Lung microvascular endothelial cell (primary cell): ENCODE measurements at places on chromosomes 11 and 22. TPM values are rescaled to one million over a fixed set of nuclear protein-coding genes. Genes with fewer than 3 reads are reported as not detected.

- DNase-seq, result peak; percentile 84
These were observed 66.8 kb downstream of the LARGE1 start for GRCh38 chr22:33853200-33854097.

GRCh38 chr11:8060801-8061554, 20.0 kb upstream of the TUB start:
- DNase-seq, result no peak

DNA sequence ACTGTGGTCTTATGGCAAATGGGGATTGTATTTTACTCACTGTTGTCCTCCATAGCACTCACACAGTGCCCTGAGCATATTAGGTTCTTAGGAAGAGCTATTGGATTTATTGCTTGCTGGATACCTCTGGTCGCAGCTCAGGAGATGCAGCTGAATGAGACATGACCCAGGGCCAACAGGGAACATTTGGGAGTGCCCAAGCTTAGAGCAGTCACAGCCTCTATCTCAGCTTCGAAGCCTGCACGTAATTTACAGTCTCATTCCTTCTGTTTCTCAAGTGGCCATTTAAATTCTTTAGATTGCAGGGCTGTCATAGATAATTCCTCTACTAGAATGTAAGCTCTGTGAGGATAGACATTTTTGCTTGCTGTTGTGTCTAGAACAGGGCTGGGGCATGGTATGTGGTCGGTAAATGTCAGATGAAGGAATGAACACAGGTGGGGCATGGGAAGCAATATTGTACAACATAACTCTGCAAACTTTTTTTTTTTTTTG, 192.8 kb downstream of the GRIK4 start:
- no peak for DNase-seq

GRCh38 chr11:40281052-40281580, 1178.3 kb downstream of the LRRC4C start:
- DNase-seq, result no peak

- no peak for DNase-seq
These were observed 648.2 kb downstream of the FAM181B start for GRCh38 chr11:82085493-82085892.

DNA sequence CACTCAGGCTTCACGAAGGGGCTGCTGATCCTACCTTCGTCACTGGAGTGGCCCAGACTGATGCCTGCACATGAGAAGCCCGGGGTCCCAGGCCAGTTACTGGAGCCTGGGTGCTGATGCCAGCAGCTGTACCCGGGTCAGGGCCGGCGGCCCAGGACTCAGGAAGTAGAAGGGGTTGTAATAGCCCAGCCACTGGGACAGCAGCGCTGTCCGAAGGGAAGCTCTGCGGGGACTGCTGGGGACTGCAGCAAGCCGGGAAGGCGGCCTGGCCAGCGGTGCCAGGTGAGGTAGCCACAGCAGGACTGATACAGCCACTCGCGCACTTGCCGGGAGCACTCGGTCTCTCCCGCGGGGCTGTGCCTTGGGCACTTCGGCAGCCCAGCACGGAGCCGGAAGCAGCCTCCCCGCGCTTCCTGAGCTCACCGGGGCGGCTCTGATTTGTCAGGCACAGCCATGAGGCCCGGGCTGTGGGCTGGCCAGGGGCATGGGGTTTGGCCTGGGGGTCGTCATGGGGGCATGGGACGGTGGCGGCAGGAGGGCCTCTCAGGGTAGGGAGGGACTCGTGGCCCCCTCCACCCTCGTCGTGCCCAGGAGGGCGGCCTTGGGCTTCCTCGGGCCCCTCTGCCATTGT, 13.9 kb upstream of the OR8K1 start:
- DNase-seq, result no peak

- DNase-seq, result no peak
These were observed 2.3 kb upstream of the FXYD2 start for GRCh38 chr11:117826832-117827231.

DNA sequence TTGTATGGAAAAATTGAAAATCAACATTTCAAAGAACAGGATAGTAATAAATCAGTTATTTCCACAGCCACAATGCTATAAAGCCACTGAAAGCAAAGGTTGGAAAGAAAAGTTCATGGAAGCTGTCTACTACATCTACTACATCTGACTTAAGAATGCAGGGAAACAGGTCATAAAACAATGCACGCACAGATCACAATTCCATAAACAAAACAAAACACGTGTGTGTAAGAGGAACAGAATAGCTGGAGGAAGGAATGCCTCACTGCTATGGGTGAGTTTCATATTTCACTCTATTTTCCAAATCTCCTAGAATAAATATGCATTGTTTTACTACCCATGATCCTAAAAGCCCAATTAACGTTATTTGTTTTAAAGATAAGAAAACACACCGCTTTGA, 66.3 kb downstream of the NCAPD3 start:
- peak; percentile 33 for DNase-seq

GRCh38 chr11:6719576-6719975, 36.4 kb upstream of the MRPL17 start:
- peak; percentile 46 for DNase-seq

- no peak for DNase-seq
These were observed 749.5 kb upstream of the CCDC90B start for GRCh38 chr11:84035645-84036044.

DNA sequence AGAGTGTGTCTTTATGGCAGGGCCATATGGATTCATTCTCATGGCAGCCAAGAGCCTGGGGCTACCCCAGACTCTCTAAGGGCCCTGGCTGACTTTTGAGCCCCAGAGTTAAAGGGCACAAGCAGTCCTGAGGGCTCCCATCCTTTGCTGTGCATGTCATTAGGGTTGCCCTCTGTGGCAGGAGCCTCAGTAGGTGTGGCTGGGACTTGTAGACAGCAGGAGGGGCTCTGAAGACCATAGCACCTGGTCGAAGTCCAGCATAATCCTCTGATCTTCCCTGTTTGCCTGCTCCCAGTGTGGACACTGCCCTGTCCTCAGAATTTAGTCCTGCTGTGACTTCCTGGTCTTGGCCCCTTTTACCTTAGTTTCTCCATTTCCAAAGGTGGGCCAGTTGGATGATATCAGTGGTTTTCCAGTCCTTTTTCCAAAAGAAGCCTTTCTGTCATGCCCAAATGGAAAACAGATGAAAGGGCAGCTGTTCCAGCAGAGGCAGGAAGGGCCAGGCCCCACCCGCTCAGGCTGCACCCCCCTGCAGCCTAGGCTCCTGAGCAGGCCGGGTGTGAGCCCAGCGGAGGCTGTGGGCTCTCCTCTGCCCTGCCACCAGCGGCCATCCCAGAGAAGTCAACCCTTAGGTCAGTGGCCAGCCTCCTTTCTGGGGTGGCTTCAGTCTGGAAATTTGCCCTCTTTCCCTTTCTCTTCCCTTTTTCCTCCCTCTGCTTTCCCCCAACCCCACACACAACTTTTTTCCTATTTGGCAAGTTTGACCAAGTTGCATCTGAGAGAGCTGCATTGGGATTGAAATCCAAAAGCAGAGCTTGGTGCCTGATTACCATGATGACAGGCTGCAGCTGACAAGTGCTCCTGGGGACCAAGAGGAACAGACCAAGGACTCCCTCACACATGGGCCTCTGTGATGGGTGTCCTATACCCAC, 32.8 kb upstream of the SUSD2 start:
- DNase-seq, result peak; percentile 13

DNA sequence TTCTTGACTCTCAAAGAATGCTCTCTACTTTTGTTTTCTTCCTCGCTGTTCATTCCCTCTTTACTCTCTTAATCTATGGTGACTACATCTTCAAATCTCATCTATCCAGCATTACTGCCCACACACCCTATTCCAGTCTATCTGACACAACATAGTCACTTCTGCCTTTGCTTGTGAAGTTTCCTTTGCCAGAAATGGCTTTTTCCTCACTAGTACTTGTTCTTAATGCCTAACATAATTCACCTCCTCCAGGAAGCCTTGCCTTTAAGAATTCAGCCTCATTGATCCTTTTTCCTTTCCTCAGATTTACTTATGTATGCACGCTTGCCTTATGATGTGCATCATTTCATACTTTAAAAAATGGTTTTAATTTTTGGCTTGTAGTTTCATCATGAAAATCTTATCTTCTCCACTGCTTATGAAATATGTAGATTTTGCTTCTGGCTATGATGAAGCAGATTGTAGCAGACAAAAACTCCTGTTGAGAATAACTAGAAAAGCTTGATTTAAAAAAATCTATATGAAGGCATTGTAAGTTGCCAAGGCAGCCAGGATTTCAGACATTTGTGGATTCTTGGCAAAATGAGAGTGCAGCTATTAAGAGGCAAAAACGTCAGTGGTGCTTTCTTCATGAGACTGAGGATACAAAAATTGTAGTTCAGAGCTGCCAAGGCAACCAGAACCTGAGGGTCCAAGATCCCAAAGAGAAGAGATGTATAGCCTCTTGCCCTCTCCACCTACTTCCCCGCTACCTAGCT, 31.8 kb downstream of the RNF169 start:
- DNase-seq, result no peak

GRCh38 chr22:37925330-37925729, 19.2 kb downstream of the MICALL1 start:
- DNase-seq, result no peak

DNA sequence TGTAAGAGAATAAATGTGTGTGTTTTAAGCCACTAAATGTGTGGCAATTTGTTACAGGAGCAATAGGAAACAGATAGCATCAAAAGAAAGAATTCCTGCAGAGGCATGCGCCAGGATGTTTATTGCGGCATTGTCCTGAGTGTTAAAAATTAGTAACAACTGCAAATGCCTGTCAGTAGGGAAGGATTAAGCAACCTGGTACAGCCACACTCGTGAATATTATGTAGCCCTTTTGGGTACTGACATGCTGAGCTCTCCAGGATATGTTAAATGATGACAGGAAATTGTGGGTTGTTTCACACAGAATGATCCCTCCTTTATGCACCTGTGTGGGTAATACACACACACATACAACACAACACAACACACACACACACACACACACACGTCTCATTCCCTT, 69.7 kb upstream of the MYOD1 start:
- DNase-seq, result peak; percentile 17

DNA sequence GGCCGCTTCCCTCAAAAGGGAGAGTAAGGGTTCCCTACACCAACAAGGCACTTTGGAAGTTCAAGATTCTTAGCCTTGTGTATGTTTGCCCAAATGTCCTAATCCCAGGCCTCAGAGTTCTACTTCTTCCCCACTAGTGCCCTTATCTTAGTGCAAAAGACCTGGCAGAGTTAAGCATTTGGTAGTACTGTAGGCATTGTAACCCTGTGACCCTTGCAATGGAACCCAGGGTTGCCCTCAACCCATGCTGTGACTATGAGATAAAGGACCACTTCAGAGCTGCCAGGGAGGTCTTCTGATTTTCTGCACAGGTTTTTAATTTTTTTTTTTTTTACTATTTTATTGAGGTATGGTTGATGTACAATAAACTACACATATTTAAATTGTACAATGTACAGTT, 65.1 kb downstream of the C11orf65 start:
- DNase-seq, result no peak

- DNase-seq, result no peak
These were observed 22.8 kb downstream of the LARGE1 start for GRCh38 chr22:33897448-33897835.

GRCh38 chr22:50061824-50062355, 3.8 kb upstream of the TTLL8 start:
- DNase-seq, result no peak

- DNase-seq, result no peak
These were observed 98.4 kb upstream of the PARVA start for GRCh38 chr11:12278766-12279671.

GRCh38 chr11:29336727-29337575, 679.9 kb downstream of the KCNA4 start:
- no peak for DNase-seq

- no peak for DNase-seq
These were observed 26.5 kb downstream of the TMEM45B start for GRCh38 chr11:129842138-129842537.

- no peak for DNase-seq
These were observed 14.3 kb downstream of the MYO7A start for GRCh38 chr11:77142091-77142975.

DNA sequence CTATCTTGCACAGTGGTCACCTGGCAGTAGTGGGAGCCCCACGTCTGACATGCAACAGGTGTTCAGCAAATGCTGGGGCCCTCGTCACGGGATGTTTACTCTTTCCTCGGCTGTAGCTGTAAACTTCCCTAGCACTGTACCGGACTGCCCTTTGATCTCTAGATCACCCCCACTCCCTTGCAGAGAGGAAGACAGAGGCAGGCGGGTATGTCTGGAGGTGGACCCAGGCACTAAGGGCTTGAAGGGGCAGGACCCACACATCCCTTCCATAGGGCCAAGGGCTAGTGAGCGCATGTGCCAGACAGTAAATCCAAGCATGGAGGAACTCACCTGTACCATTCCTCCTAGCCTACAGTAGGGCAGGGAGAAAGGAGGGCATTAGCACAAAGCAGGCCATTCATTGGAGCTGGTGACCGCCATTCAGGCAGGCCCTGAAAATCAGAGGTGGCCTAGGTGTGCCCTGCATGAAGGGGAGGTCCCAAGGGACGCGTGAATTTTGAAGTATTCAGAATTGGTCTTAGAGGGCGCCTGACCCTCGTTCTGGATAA, 1.9 kb upstream of the SMTN start:
- DNase-seq, result no peak

GRCh38 chr22:27613099-27614005, 188.2 kb downstream of the MN1 start:
- DNase-seq, result no peak

DNA sequence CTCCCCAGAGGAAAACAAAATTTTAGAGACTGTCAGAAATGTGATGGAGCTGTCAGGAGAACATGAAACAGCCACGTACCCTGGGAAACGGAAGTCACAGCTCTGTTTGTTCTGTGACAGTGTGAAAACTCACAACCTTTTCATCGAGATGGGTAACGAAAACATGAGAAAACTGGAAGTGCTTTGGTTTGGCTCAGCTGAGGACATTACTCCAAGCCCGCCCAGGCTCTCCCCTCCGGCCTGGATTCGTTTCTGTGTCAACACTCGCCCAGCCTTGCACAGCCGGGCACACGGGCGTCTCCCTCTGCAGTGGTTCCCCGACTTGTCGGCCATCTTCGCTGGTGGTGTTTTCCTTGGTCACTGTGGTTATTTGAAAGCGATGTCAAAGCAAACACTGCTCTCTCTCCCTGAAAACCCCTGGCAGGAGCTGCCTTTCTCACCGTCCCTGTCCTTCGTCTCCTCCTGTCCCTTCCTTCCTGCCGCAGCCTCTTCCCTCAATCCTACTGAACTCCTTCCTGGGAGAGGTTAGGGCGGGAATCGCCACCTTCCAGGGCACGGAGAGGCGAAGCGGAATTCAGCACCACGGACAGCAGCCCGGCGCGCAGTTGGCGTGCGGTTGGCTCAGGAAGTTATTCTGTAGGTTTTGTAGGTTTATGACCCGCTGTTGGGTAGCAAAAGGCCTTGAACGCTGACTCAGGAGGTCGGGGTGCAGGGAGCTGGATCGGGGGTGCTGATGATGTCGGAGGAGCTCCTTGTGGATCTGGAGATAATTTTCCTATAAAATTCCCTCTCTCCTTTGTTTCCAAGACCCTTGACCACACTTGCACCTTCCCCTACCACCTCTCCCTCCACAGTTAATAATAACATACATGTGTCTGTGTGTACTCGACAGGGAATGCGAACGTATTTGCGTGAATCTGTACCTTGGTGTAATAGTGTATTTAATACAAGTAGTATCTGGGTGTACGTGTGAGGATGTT, 13.1 kb upstream of the RPS19BP1 start:
- peak; percentile 41 for DNase-seq

GRCh38 chr11:59754494-59754858, 700 bp upstream of the STX3 start:
- peak; percentile 30 for DNase-seq

The SAA4 gene
- not detected in 2 replicates for total RNA-seq

The OR4C11 gene
- total RNA-seq, result not detected in 2 replicates

The FOXR1 gene
- total RNA-seq, result not detected in 2 replicates

The UNC93B1 gene
- total RNA-seq, result 12.2 and 21.0 TPM in 2 replicates

The NCAM1 gene
- total RNA-seq, result 1.2 and 1.3 TPM in 2 replicates

The VPREB3 gene
- total RNA-seq, result not detected in 2 replicates

The EIF3M gene
- 92.4 and 118 TPM in 2 replicates for total RNA-seq

The SHISAL1 gene
- total RNA-seq, result under 0.01 TPM in 2 replicates

The RFPL1 gene
- total RNA-seq, result not detected in 2 replicates

The MAJIN gene
- total RNA-seq, result not detected in 2 replicates
